Mesangial cell (primary cell): ENCODE measurements at places on chromosomes 1 and 21. TPM values are rescaled to one million over a fixed set of nuclear protein-coding genes. Genes with fewer than 3 reads are reported as not detected.

CYYR1 gene
- total RNA-seq, result 1.5 and 1.9 TPM in 2 replicates

FAM72B gene
- total RNA-seq, result 1.6 and 4.1 TPM in 2 replicates

CRB1 gene
- total RNA-seq, result 0.13 TPM in 1 of 2 replicates, not detected in the other

L1TD1 gene
- total RNA-seq, result under 0.01 TPM in 1 of 2 replicates, not detected in the other

KRTAP25-1 gene
- not detected in 2 replicates for total RNA-seq

GLRX2 gene
- 4.8 and 9.9 TPM in 2 replicates for total RNA-seq

DNAH14 gene
- 5.2 and 6.0 TPM in 2 replicates for total RNA-seq

FAM78B gene
- under 0.01 and 0.38 TPM in 2 replicates for total RNA-seq

COL8A2 gene
- total RNA-seq, result 1.5 and 5.7 TPM in 2 replicates

TNNT2 gene
- 0.65 and 2.3 TPM in 2 replicates for total RNA-seq

NR5A2 gene
- total RNA-seq, result not detected in 2 replicates

OR10J1 gene
- total RNA-seq, result not detected in 2 replicates

FAM163A gene
- total RNA-seq, result not detected in 2 replicates

AIRE gene
- total RNA-seq, result 0.13 TPM in 1 of 2 replicates, not detected in the other

CELA2A gene
- not detected in 2 replicates for total RNA-seq

RABIF gene
- 6.7 and 8.1 TPM in 2 replicates for total RNA-seq

IQGAP3 gene
- total RNA-seq, result 5.2 and 71.4 TPM in 2 replicates

OR2M4 gene
- total RNA-seq, result not detected in 2 replicates

B3GALT5 gene
- total RNA-seq, result 7.5 and 24.1 TPM in 2 replicates

ZBED6 gene
- total RNA-seq, result 8.0 and 16.2 TPM in 2 replicates

NOTCH2 gene
- 136 and 261 TPM in 2 replicates for total RNA-seq

ZFP69B gene
- total RNA-seq, result 1.8 and 2.6 TPM in 2 replicates

TSACC gene
- total RNA-seq, result 0.76 TPM in 1 of 2 replicates, not detected in the other

TRAF5 gene
- total RNA-seq, result 6.5 and 11.8 TPM in 2 replicates

CELA3A gene
- not detected in 2 replicates for total RNA-seq

SH2D5 gene
- total RNA-seq, result 9.6 and 9.8 TPM in 2 replicates

NUP210L gene
- not detected in 2 replicates for total RNA-seq

NIPAL3 gene
- 19.2 and 45.9 TPM in 2 replicates for total RNA-seq

BARHL2 gene
- total RNA-seq, result not detected in 2 replicates

CFHR3 gene
- total RNA-seq, result not detected in 2 replicates

PGLYRP3 gene
- not detected in 2 replicates for total RNA-seq

FCRL1 gene
- not detected in 2 replicates for total RNA-seq

HS2ST1 gene
- 8.0 and 11.3 TPM in 2 replicates for total RNA-seq

MARCKSL1 gene
- total RNA-seq, result 154 and 160 TPM in 2 replicates

OR11L1 gene
- total RNA-seq, result not detected in 2 replicates

SPSB1 gene
- 47.3 and 102 TPM in 2 replicates for total RNA-seq

TSPAN1 gene
- total RNA-seq, result 2.8 and 10.3 TPM in 2 replicates

APCS gene
- not detected in 2 replicates for total RNA-seq

SYPL2 gene
- 0.13 TPM in 1 of 2 replicates, not detected in the other for total RNA-seq

KCNK2 gene
- under 0.01 and 0.25 TPM in 2 replicates for total RNA-seq

WNT3A gene
- total RNA-seq, result not detected in 2 replicates

CD2 gene
- total RNA-seq, result not detected in 2 replicates

TENT5C gene
- total RNA-seq, result under 0.01 TPM in 1 of 2 replicates, not detected in the other

OR2T2 gene
- total RNA-seq, result not detected in 2 replicates

CRYZ gene
- 60.0 and 83.3 TPM in 2 replicates for total RNA-seq

GBP5 gene
- not detected in 2 replicates for total RNA-seq

TMEM82 gene
- total RNA-seq, result not detected in 2 replicates

LINGO4 gene
- total RNA-seq, result not detected in 2 replicates

RGS1 gene
- not detected in 2 replicates for total RNA-seq

OR2G6 gene
- not detected in 2 replicates for total RNA-seq

APOBEC4 gene
- not detected in 2 replicates for total RNA-seq
